ENCODE measurements at places on chromosomes 13 and 19. TPM values are rescaled to one million over a fixed set of nuclear protein-coding genes. Genes with fewer than 3 reads are reported as not detected.
A peak's percentile ranks its signal among the peaks of the same experiment; 100 is the strongest.

Gene LILRA1
- total RNA-seq: not detected

Gene CEACAM8
- not detected for total RNA-seq

Gene ZNF816
- 12.0 TPM for total RNA-seq

Gene CLEC11A
- 2.2 TPM for total RNA-seq

Gene IL12RB1
- total RNA-seq: 26.5 TPM

Gene CRX
- not detected for total RNA-seq

Gene CGB8
- not detected for total RNA-seq

Gene GARIN5A
- total RNA-seq: 0.90 TPM

Gene SUGP2
- 81.8 TPM for total RNA-seq

Gene TMEM238
- total RNA-seq: 10.8 TPM

Gene OR1M1
- total RNA-seq: not detected

Gene SRRM5
- total RNA-seq: 0.60 TPM

Gene HIPK4
- total RNA-seq: not detected

Gene IZUMO2
- total RNA-seq: not detected

Gene STARD13
- total RNA-seq: 0.23 TPM

Gene KASH5
- total RNA-seq: 0.45 TPM

Gene ZIC2
- not detected for total RNA-seq

- no peak for DNase-seq
These were observed 62.9 kb downstream of the DCT start for GRCh38 chr13:94416454-94417080.

DNA sequence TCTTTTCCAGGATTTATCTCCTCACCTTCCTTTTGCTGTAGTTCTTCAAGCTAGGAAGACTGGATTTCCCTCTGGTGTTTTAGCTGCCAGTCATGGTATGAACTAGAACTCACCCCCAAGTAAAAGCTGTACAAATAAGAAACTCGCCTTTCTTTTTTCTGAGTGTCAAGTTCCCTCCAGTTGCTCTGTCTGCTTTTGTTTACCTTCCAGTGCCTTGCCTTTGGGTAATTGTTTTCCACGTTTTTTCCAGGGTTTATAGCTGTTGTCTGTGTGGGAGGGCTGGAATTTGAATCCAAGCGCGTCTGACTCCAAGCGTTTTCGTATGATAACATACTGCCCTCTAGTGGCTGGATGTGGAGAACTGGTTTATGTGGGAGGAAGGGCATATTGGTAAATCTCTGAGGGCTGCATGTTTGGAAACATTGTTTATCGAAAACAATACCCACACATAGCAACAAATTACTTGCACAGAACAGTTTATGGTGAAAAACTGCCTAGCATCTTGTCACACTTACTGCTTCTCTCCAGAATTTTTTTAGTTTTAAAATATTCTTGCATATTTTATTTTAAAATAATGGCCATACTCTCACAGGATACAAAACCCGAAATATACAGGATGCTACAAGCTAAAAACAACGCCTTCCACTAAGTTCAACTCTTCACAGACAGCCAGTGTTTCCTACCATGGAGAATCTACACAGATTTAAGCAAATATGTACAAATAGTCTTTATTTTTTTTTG lies 19.2 kb downstream of the RCN3 start:
- peak; percentile 53 for DNase-seq

DNA sequence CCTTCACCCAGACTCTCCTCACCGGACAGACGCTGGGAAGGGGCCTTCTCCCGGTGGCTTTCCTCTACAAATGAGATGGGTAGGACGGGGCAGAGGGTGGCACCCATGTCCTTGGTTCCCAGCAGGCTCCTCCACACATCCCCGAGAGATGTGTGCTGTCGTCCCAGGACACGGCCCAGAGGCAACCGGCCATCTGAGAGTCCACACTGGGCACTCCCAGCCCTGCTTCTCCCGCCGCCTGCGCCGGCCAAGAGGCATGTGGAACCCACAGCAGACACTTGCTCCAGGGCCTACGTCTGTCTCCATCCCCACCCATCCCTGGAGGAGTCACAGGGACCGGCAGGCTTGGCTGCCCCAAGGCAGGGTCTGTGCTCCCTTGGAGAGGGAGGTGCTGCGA lies 179.9 kb downstream of the KDM4B start:
- no peak for DNase-seq

DNA sequence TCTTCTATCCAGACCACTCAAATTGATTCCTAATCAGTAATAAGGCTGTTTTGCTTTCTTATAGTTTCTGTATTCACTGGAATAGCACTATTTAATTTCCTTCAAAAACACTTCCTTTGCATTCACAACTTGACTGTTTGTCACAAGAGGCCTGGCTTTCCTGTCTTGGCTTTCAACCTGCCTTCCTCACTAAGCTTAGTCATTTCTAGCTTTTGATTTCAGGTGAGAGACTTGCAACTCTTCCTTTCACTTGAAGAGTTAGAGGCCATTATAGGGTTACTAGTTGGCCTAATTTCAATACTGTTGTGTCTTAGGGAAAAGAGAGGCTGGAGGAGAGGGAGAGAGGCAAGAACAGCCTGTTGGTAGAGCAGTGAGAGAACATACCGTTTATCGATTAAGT lies 47.0 kb downstream of the SACS start:
- no peak for DNase-seq

- no peak for DNase-seq
These were observed 279.5 kb upstream of the PCDH20 start for GRCh38 chr13:61695147-61695546.

GRCh38 chr13:113796211-113796963 lies 37.4 kb downstream of the TMEM255B start:
- DNase-seq: no peak

- DNase-seq: no peak
These were observed 2.7 kb upstream of the CAPNS1 start for GRCh38 chr19:36136964-36137686.

- DNase-seq: no peak
These were observed 7.8 kb downstream of the GAS6 start for GRCh38 chr13:113855931-113856715.

DNA sequence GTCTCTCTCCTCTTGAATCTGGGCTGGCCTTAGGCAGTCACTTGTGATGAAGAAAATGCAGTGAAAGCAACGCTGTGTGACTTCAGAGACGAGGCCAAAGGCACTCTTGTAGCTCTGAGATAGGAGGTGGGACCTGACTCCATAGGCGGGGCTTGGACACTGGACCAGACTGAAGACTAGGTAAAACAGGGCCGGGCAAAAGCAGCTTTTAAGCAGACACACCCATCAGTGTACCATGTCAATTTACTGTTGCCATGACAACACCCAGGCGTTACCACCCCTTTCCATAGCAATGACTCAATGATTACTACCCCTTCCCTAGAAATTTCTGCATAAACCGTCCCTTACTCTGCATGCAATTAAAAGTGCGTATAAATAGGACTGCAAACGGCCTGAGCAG lies 6.6 kb upstream of the EID2 start:
- DNase-seq: no peak

GRCh38 chr13:34246511-34246910 lies 428.6 kb downstream of the RFC3 start:
- DNase-seq: no peak

DNA sequence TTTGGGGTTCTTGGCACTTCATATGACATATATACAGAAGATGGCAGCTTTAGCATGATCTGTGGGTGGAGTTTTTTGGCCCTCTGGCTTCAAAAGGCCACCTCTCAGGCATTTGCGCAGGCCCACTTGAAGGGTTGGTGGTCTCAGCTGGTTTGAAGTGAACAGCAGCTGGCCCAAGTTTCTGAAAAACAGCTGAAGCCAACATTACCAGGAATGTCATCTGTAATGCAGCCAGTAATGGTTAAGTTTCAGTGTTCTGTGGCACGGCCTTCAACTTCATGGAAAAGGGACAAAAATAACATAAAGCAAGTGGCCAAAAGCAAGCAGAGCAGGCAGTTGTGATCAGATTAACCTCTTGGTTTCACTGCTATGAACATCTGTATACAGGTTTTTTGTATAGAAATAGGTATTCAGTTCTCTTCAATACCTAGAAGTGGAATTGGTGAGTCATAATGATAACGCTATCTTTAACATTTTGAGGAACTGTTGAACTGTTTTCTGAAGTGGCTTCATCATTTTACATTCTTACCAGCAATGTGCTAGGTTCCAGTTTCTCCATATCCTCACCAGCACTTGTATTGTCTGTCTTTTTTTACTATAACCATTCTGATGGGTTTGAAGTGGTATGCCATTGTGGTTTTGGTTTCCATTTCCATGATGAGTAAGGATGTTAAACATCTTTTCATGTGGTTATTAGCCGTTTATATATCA lies 245.4 kb downstream of the SHISA2 start:
- DNase-seq: no peak

- no peak for DNase-seq
These were observed 703.8 kb downstream of the DIAPH3 start for GRCh38 chr13:59459972-59460371.

GRCh38 chr13:110923777-110924638 lies 9.1 kb upstream of the ANKRD10 start:
- DNase-seq: no peak

GRCh38 chr13:40874138-40874779 lies 84.8 kb downstream of the SLC25A15 start:
- no peak for DNase-seq

- DNase-seq: peak; percentile 44
These were observed 16.4 kb downstream of the ZNF574 start for GRCh38 chr19:42092350-42092749.

DNA sequence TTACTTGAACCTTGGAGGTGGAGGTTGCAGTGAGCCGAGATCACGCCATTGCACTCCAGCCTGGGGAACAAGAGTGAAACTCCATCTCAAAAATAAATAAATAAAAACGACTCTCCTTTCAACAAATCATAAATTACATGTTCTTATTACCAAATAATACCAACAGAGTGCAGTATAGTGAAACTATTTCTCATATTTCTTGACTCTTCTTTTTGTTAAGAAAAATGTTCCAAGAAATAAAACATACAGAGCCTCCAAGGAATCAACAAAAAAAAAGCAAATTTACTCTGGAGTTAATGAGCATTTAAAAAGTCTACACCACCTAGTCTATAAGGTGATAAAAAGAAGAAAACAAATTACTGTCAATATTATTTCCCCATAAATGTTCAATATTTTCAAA lies 188.8 kb downstream of the KLF12 start:
- no peak for DNase-seq

DNA sequence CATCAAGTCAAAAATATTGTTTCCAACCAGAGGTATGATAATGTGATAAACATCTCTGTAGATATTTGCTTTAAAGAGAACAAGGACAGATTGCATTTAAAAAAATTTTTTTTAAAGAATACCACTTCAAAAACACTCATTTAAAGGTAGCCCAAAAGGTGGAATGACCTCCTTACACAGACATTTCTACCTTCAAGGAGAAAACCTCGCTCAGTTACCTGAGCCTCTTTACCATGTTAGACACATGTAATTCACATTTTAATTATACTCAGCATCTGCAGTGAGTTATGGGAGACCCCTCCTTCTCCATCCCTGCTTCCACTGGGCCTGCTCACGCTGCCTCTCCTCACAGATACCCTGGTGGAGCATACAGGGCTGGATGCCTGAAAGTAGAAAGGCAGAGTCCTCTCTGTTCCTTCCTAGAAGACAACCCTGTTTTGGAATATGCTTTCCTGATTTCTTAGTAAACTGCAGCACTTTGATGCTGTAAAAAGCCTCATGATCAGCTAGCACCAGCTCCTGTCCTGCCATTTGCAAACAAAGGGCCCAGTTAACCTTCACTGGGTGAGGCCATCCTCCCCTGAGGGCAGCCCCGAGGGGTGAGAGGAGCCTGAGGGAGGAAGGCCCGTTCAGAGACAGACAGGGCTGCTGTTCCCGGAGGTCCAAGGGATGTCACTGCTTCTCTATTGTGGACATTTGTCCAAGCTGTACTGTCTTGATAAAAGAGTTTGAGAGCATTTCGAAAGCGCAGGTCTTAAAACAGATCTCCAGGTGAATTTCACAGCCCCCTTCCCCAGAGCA lies 117.8 kb downstream of the IRS2 start:
- DNase-seq: no peak

DNA sequence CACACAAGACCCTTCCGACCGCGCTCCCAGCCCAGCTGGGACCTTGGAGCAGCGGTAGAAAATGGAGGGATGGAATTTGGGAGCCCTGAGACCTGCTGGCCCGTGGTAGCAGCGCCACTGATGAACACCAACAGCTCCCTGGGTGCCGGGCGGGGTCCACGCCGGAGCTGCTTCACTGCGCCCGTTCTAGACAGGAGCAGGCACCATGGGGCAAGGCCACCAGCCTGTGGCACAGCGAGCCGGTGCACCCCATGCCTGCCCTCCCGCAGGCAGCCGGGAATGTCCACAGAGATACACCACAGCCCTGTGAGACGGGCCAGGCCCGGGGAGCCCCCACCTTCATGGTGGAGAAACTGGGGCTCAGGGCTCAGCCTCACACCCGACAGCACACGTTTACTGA lies 9.9 kb upstream of the SHC2 start:
- no peak for DNase-seq

DNA sequence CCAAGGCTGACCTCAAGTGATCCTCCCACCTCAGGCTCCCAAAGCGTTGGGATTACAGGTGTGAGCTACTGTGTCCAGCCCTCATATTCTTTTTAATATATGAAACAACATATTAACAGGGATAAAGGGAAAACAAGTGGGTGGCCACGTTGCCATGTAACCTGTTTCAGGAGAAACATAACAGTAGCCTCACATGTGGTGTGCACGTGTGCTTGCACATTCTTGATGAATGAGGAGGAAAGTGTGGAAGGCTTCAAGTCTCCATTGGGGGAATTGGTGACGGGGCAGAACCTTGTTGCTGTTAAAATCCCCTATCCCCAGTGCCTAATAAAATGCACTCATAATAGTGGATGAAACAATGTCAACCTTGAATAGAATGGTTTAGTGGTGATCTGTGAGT lies 202.3 kb downstream of the MTUS2 start:
- no peak for DNase-seq

DNA sequence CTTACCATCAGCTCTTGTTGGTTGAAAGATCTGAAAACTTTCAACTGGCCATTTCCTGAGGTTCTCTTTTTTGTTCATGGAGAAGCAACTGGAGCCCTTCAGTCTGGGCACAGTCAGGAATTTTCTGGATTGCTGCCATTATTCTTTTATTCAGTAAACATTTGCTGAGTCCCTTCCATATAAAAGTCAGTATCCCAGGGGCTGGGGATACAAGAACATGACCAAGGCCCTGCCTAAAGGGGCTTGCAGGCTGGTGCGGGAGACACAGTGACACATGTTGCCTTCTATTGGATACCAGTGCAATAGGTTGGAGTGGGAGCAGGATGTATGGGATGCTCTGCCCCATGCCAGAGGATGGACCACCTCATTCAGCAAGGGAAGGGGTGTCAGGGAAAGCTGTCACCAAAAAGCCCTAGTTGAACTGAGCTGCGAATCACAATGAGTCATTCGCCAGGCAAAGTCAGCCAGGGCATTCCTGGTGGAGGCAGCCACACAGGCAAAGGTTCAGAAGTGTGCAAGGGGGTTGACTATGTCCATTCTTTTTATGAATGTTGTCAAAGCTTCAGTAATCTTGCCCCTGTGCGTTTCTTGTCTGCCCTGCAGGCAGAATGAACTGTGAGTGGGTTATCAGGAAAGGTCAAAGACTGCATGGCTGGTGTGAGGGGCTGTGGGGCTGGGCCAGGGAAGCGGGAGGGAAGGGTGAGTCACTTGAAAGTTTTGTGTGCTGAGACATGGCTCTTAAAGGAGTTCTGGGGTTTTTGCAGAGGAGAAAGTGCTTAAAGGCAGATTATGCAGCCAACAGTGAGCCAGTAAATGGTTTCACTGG lies 395.9 kb downstream of the KCNRG start:
- no peak for DNase-seq

Measured in activated naive CD8-positive, alpha-beta T cell treated with anti-CD3 and anti-CD28 coated beads for 36 hours (primary cell).